ENCODE measurements at places on chromosomes 12 and 14.

DNA sequence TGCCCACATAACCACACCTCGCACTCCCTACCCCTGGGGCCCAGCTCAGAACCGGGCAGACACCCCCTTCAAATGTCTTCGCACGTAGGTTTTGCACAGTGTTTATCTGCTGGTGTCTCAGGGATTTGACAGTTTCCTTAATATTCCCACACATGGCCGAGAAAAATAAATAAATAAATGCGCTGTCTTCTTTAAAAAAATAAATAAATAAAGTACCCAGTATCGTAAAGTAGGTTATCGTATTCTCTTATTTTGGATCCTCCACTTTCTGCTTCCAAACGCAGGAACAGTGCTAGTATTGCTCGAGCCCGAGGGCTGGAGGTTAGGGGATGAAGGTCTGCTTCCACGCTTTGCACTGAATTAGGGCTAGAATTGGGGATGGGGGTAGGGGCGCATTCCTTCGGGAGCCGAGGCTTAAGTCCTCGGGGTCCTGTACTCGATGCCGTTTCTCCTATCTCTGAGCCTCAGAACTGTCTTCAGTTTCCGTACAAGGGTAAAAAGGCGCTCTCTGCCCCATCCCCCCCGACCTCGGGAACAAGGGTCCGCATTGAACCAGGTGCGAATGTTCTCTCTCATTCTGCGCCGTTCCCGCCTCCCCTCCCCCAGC lies 710 bp upstream of the FOS start:
- no peak for DNase-seq

- no peak for DNase-seq
These were observed 56.6 kb downstream of the DRAM1 start for GRCh38 chr12:101933866-101934514.

GRCh38 chr12:48454667-48455066 lies 17.7 kb upstream of the ANP32D start:
- DNase-seq: no peak

- DNase-seq: no peak
These were observed 41.4 kb downstream of the PRPF40B start for GRCh38 chr12:49664591-49665239.

- no peak for DNase-seq
These were observed 111.4 kb downstream of the DACT1 start for GRCh38 chr14:58749066-58749669.

DNA sequence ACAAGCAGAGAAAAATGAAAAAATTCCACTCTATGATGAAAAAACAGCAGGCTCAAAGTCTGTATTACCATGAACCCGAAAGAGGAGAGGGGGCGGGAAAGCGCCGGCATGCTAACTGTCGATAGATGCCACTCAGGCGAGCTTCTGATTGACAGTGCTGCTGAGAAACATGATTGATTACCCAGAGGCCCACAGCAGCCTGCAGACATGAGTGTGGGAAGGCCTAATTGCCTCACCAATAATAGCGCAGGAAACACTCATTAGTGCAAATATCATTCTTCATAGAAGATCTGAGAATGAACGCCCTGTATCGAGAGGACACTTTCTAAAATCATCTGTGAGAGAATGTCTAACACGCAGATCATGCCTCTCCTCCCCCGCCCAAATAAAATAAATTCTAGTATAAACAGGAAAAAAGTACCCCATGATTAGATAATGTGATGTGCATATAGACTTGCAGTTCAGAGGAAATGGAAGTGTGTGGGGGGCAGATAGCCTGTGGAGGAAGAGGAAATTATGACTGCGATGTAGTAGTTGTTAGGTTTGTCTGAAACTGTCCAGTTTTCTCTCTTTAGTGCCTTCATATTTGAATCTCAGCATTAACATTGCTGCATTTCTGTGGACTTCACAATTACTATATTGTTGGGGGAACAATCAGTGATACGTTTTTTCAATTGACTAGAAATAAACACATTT lies 15.6 kb downstream of the TPH2 start:
- no peak for DNase-seq

DNA sequence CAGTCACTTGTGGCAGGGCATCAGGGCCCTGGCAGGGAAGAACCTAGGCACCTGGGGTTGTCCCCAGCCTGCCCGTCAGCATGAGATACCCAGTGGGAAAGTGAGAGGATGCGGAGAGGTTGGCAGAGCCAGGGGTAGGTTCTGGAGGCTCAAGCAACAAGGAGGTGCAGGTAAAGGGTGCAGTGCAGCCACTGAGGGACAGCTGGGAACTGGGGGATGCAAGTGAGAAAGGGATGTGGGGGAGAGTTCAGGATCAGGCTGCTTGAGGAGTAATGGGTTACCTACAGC lies 18.7 kb downstream of the VASH1 start:
- DNase-seq: no peak

GRCh38 chr14:74347795-74348100 lies 523 bp upstream of the VRTN start:
- DNase-seq: no peak

DNA sequence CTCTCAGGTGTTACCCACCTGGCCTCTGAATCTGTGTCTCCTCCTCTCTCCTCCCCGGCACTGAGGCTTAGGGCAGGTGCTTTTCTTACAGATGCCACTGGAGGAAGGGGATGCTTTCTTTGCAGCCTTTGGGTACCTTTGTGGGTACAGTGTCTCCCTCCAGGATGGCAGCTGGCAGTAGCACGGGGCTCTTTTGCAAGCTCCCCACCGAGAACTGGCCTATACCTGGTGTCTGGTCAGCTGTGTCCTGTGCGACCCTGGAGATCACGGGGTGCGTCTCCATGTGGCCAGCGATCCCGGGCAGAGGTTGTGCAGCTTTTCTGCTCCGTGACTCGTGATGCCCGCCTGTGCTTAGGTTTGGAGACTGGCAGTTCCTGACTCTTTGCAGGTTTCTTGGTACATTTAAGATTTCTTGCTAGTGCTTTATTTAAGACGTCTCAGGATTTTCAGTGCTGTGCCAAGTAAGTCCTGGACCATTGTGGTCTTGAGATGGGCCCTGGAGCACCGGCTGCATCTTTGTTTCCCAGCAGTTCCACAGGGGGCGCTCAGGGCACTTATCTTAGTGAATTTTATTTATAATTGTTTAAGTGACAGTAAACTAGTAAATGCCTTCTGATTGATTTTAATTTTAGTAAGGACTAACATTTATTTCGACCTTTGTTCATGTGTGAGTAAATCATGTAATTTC lies 68.9 kb downstream of the DDX51 start:
- no peak for DNase-seq

DNA sequence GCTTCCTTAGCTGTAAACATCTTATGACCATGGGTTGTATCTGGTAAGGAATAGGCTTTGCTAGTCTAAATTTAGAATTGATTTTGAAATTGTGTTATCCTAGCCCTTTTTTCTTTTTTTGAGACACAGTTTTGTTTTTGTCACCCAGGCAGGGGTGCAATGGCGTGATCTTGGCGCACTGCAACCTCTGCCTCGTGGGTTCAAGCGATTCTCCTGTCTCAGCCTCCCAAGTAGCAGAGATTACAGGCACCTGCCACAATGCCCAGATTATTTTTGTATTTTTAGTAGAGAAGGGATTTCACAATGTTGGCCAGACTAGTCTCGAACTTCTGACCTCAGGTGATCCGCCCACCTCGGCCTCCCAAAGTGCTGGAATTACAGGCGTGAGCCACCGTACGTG lies 2.4 kb upstream of the TUBA1B start:
- DNase-seq: no peak

GRCh38 chr14:39406560-39406959 lies 25.7 kb downstream of the FBXO33 start:
- no peak for DNase-seq

DNA sequence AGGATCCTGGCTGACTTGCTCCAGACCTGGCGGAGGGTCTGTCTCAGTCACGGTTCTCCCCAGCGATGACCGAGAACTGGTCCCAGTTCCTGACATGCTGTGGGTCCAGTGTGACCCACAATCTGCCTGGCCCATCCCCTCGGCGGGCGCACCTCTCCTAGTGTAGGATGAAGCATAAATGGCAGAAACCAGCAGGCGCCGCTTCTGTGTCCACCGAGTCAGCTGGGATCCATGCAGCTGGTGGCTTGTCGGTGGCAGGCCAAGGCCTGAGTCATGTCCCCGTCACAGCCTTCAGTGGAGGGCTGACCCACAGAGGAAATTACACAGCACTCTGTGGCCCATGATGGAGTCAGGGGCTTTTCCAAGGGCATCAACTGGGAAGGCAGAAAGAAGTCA lies 38.5 kb downstream of the NFKBIA start:
- DNase-seq: no peak

DNA sequence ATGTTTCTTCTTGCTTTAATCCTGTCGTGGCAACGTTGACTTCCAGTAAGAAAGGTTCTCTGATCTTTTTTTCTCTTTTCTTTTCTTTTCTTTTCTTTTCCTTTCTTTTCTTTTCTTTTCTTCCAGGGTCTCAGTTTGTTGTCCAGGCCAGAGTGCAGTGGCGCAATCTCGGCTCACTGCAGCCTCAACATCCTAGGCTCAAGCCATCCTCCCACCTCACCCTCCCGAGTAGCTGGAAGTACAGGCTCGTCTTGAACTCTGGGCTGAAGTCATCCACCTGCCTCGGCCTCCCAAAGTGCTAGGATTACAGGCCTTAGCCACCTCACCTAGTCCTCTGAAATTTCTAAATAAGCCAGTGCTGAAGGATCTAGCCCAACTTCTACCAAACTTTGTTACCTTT lies 1.3 kb upstream of the MAP3K9 start:
- no peak for DNase-seq

DNA sequence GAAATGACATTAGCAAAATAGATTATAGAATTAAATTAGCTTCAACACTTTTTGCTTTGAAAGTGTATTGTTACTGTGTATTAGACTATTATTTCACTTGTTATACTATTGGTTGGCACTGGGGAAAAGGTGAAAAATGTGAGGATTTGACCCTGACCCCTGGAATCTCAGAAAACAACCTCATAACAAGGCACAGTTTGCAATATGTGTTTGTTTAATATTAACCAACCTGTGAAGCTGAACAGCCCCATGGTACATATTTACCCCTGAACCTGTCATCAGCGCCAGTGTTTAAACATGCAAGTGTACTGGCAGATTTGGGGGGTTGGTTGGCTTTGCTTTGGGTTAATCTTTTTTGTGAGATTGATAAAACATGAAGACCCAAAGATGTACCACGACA lies 11.7 kb downstream of the SLC38A4 start:
- DNase-seq: no peak

DNA sequence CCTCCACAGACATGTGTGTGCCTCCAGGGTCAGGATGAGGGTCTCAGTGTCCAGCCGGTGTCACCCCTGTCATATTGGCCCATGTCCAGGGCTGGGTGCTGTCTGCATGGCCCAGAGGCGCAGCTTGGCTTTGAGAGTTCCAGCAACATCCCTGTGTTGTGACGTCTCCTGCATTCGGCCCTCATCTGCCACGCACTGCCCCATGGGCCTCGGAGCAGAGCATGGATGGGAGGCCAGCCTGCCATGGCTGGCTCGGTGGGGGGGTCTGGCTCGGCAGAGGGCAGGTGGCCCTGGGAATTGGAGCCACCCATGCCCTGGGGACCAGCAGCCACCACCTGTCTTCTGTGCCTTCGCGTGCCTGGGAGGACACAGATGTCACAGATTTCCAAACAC lies 10.8 kb upstream of the TEX22 start:
- no peak for DNase-seq

GRCh38 chr12:70706611-70707010 lies 69.4 kb upstream of the PTPRB start:
- no peak for DNase-seq

DNA sequence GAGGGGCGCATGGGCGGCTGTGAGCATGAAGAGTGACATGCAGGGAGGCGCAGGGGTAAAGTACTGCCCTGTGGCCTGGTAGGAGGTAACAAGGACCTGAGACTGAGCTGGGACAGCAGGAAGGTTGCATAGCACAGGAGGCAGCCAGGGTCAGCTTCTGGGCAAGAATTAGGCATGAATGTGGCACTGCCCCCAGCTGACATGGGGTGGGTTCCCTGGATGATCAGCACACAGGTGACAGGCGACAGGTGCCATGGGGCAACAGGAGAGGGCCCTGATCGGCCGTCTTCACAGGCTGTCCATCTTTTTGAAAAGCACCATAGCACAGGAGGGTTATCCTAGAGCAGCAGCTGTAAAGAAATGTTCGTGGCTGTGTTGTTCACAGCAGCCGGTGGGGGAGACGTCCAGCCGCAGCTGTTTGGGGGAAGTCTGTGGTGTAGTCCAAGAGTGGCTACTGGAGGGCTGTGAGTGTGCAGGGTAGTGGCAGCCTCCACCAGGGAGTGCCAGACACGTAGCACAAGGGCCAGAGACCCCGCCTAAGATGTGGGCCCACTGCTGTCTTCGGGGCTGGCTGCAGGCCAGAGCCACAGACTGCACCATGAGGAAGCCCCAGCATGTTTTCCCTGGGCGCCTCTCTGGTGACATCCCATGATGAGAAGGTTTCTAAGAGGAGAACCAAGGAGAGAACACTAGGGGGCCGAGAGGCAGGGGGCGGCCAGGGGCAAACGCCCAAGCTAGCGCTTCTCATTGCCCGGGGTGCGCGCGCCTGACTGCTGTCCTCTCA lies 8.4 kb downstream of the CLBA1 start:
- no peak for DNase-seq

DNA sequence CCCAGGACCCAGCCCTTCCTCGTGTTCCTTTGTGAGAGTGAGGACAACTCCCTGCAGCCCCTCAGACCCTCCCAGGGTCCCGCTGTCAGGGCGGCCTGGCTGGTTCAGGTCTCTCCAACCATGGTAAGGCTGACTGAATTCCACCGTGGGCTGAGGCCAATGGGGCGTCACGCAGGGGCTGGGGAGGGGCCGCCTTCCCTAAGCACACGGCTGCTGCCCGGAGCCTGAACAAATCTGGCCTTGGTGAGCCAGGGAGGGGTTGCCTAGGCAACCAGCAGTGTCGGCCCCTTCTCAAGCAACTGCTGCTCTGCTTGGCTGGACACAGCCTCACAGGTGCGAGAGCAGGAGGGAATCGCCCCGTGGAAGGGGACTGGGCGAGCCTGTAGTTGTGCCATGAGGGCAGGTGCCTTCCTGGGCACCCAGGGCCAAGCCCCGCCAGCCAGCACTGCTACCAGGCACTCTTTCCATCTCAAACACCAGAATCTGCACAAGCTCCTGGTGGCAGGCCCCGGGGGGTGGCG lies 37.0 kb upstream of the GALNT9 start:
- DNase-seq: no peak

GRCh38 chr14:92058006-92058917 lies 18.4 kb upstream of the TRIP11 start:
- no peak for DNase-seq

- no peak for DNase-seq
These were observed 124.8 kb downstream of the HMGA2 start for GRCh38 chr12:65949009-65949623.

- DNase-seq: no peak
These were observed 54.1 kb downstream of the GRIP1 start for GRCh38 chr12:66624806-66625205.

DNA sequence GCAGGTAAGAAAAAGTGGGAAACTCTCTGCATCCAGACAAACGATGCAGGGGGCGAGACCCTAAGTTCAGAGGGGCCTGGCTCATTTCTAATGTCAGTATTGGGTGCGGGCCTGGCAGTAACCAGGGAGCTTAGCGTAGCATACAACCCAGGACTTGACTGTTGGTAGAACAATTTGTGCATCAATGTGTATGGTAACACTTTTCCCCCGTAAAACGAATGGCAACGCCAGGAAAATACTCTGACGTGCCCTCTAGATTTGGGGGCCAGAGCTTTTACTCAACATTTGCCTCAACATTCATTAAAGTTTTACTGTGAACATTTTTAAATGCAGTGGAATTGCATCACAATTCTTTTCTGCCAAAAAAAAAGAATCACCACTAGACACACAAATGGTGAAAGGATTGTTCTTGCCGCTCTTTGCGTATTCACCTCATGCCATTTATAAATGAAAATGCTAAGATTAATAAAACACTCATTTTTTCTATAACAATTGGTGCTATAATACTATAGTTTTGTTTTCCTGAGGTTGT lies 867 bp downstream of the RHOJ start:
- no peak for DNase-seq

GRCh38 chr12:111995782-111996480 lies 17.0 kb downstream of the TMEM116 start:
- no peak for DNase-seq
